ENCODE measurements at places on chromosomes 3 and 15.
A peak's percentile ranks its signal among the peaks of the same experiment; 100 is the strongest.

GRCh38 chr3:148916132-148916531 is 51.0 kb downstream of the CPA3 start:
- DNase-seq = no peak

DNA sequence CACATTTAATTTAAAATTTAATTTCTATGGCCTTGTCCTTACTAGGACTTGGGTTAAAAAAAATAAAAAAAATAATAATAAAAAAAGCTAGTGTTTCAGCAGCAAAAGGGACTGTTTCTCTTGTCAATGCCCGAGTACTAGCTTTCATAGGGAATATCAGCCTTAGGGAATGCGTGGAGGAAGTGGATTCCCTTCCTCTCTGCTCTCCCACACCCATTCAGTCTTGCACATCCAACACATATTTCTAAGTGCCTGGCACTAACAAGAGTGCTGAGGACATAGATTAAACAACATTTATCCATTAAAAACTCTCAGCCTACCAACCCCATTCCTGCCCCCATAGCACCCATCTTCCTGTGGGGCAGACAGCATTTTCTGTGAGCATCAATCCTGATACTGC is 6.2 kb downstream of the ZNF385D start:
- DNase-seq = no peak

DNA sequence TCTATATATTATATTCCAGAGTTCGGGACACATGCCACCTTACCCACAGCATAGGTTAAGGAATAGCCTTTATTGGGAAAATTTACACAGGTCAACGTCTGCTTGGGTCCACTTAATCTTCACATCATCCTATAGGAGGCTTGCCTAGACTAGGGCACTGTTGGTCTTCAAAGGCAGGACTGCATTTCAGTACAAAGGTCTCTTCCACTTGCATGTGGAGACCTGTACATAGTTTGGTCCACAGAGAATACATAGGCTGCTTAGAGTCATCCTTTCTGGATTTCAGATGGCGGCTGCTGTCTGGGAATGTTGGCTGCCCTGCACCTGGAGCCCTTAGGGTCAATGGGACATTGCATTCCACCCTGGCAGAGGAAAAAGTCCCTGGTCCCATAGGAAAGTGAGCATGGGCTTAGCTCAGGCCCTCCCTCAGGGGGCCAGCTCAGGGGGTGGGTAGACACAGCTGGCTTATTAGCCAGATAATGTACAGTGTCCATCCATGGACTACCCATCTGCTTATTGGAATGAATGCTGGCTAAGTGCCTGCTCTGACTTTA is 75.3 kb upstream of the TGFBR2 start:
- DNase-seq = no peak

- DNase-seq = no peak
Measured at GRCh38 chr3:11510001-11510340, 133.7 kb downstream of the VGLL4 start.

- DNase-seq = peak; percentile 1
Measured at GRCh38 chr3:89560568-89560967, 453.1 kb downstream of the EPHA3 start.
